Kidney epithelial cell (primary cell): ENCODE measurements at places on chromosomes 16 and 17. TPM values are rescaled to one million over a fixed set of nuclear protein-coding genes. Genes with fewer than 3 reads are reported as not detected.

The SHISA9 gene
- total RNA-seq: 32.8 and 36.4 TPM in 2 replicates

The CA7 gene
- total RNA-seq: not detected in 2 replicates

The HBA1 gene
- total RNA-seq: 0.41 TPM in 1 of 2 replicates, not detected in the other

The CHTF8 gene
- total RNA-seq: 136 and 145 TPM in 2 replicates

The NECAB2 gene
- total RNA-seq: not detected in 2 replicates

The SLC13A5 gene
- 0.08 TPM in 1 of 2 replicates, not detected in the other for total RNA-seq

The GAST gene
- not detected in 2 replicates for total RNA-seq

The RCVRN gene
- 0.21 TPM in 1 of 2 replicates, not detected in the other for total RNA-seq

The NGFR gene
- 0.04 TPM in 1 of 2 replicates, not detected in the other for total RNA-seq

The RAI1 gene
- total RNA-seq: 31.3 and 35.0 TPM in 2 replicates

The PRSS36 gene
- total RNA-seq: 0.55 and 1.5 TPM in 2 replicates

The AXIN2 gene
- total RNA-seq: 1.8 and 2.4 TPM in 2 replicates

The SEPHS2 gene
- total RNA-seq: 45.2 and 51.3 TPM in 2 replicates

The SLC2A4 gene
- total RNA-seq: 0.38 and 1.1 TPM in 2 replicates

The LPO gene
- 0.17 and 0.48 TPM in 2 replicates for total RNA-seq

The PIRT gene
- total RNA-seq: not detected in 2 replicates

The HOXB1 gene
- not detected in 2 replicates for total RNA-seq

The GNG13 gene
- total RNA-seq: not detected in 2 replicates

GRCh38 chr16:27118526-27118925, 51.8 kb downstream of the C16orf82 start:
- DNase-seq: no peak

DNA sequence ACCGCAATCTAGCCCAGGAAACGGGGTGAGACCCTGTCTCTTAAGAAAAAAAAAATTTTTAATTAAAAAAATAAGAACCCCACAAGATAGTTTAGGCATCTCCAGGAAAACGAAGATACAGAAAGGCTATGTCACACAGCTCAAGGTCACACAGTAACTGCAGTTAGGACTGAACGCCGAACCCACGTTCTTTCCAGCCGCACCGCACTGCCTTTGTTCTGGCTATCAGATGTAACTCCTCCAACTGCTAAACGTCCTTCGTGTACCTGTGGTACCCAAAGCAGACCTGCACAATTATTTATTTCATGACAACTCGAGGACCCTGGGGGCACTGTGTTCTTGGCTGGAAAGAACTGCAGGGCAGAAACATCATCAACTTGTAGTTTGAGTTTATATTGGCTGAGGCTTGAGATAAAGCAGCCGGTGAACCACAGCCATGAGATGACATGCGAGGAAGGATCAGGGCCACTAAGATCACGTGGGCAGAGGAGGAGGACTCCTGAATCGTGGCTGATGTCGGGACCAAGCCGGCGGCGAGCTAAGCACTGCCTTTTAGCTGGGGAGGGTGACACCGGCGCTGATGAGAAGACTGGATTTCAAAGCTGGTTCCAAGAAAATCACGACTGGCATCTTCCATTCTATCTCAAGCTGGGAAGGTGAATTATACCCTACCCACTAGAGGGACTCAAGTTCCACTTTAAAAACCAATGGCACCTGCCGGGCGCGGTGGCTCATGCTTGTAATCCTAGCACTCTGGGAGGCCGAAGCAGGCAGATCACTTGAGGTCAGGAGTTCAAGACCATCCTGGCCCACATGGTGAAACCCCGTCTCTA, 20.7 kb upstream of the MNT start:
- DNase-seq: no peak

DNA sequence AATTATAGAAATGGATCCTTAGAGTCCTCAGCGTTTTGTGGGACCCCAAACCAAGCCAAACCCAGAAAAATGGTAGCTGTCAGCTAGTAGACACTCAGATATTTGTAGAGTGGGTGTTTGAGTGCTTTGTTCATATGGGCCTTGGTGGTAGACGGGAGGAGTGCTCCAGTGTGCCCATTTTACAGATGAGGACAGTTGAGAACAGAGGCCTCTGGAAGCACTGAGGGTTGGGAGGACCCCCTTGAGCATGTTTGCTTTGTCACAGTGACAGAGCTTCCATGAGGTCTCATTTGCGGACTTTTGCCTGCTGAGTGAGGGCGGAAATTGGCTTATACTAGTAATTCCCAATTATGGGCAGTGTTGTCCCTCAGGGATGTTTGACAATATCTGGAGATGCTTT, 111.7 kb downstream of the ABCC6 start:
- no peak for DNase-seq

DNA sequence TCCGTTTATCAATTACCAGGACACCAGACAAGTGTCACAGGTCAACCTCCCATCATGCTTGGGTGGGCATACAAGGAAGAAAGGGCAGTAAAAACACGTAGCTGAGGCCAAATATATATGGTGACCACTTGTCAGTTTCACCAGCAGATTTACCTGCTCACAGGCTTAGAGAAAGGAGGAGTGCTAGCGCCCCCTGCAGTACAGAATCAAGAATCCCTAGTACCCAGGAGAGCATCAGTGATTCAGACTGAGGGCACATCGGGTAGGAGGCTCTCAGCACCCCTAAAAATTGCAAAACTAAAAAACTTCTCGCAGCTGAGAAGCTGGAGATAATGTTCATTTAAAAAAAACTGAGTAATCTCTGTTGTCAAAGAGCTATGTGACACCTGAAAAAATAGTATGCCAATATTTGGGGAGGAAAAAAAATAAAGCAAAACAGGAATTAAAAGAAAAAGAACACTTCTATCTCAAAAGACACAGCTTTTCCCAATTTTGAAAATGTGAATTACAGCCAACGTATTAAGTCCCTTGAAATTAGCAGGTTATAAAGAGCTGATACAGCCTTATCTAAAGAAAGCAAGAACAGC, 21.2 kb upstream of the MON1B start:
- DNase-seq: no peak

- DNase-seq: no peak
Measured at GRCh38 chr17:46853896-46854444, 2.6 kb downstream of the WNT9B start.

DNA sequence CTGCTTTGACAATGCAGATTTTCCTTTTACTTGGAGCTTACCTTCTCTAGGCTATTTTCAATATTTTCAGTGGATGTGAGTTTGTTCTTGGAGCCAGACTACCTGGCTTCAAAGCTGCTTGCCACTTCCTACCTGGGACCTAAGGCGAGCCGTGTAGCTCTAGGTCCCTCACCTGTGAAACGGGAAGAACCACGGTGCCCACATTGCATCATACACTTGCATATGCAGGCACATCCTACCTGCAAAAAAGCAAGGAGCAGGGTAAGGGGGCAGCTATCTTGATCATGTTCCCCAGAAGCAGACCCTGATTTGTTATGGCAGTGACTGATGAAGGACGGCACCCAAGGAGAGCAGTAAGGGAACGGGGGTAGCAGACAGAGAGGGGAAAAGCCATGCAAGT, 27.0 kb upstream of the MPRIP start:
- DNase-seq: no peak

- no peak for DNase-seq
Measured at GRCh38 chr16:6837722-6838121, 494.9 kb upstream of the RBFOX1 start.

DNA sequence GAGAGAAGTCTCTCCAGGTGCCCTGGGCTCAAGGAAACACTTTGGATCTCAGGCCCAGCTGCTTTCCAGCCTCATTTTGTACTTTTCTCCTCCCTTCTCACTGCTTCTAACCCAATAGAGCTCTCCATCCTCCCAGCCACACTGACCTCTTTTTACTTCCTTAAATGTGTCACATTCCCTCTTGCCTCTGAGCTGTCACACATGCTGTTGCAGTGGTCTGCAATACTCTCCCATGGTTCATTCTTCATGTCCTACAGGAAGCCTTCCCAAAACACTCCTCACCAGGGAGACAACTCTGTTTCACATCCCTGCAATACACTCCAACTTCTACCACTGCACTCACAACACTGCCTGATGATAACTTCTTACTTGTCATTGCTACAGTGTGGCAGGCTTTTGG, 242.1 kb upstream of the DYNLRB2 start:
- no peak for DNase-seq

GRCh38 chr17:48571024-48571818, 6.9 kb downstream of the HOXB4 start:
- no peak for DNase-seq

DNA sequence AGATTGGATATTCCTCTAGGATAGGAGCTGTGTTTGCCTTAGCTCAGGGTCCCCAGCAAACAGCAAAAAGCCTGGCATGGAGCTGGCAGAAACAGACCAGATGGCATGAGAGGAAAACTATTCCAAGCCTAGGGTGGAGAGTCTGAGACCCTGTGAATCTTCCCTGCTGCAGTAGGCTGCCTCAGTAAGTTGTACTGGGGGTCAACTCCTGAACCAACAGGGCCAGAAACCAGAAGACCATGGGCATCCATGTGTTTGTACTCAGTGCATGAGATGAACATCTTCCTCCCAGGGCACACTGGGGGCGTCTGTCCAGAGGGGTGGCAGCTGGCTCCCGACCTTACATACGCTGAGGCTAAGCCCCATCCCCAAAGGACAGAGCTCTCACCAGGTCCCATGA, 214.4 kb downstream of the C16orf78 start:
- no peak for DNase-seq

- DNase-seq: no peak
Measured at GRCh38 chr17:31513731-31514427, 122.4 kb downstream of the RAB11FIP4 start.

DNA sequence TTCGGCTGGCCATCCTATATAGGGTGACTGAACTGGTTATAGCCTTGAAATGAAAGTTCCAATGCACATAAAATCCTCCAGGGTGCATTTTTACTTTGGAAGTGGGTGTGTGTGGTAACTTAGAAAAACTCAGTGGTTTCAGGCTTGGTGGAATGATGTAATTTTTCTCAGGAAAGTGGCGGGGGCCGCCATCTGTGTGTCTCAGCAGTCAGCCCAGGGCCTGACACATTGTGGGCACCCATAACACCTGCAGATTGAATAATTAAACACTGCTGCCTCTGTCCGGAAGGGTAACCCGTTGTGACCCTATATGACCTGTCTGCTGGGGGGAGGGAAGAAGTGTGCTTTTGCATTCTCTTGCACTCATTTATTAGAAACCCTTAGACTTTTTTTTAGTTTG, 2.2 kb upstream of the PDP2 start:
- no peak for DNase-seq

GRCh38 chr16:59573528-59574271, 839.6 kb upstream of the GOT2 start:
- no peak for DNase-seq

GRCh38 chr16:31253642-31254045, 6.1 kb upstream of the ITGAM start:
- DNase-seq: no peak

GRCh38 chr16:87100306-87101058, 216.7 kb downstream of the C16orf95 start:
- no peak for DNase-seq

DNA sequence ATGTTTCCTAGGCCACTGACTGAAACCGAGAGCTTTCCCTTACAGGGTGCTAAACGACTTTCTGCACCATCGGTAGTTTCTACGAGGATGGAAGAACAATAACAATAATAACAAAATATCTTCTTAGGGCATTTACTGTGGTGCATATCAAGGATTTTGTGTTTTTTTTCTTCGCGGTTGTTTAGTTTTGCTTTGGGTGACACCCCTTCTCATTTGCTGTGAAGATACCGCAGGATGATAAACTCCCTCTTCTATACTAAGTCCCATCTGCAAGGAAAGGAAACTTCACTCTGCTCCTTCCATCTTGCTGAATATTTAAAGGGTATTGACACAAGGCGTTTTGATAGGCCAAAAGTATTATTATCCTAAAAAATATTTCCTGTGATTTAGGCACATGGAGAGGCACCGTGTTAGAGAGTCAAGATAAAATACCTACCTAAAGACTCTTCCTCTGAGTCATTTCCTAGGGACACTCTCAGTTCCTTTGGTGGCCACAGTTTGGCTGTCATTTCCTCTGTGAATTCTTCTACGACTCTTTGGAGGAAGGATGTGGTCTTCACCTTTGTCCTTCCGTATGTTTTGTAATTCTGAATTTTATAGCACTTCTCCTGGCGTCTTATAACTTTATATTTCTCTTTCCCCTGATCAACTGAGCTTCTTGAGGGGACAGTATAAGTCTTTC, 318.8 kb downstream of the CDH13 start:
- no peak for DNase-seq

DNA sequence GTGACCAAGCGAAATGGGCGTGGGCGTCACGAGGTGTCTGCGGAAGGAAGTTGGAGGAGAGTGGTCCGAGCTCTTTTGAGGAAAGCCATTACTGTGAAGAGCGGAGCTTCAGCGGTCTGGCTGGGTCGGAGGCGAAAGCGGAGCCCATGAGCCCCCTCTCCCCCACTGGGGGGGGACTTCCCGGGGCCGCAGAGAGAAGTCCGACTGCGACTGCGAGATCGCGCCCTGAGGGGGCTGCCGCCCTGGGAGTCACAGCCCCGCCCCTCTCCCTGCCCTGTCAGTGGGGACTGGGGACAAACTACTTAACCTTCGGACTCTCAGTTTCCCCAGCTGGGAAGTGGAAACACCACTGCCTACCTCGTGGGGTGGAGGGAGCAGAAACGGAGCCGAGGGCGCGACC, 20.0 kb upstream of the ARL4D start:
- no peak for DNase-seq

GRCh38 chr17:48100591-48101011, 677 bp downstream of the CBX1 start:
- no peak for DNase-seq

- DNase-seq: no peak
Measured at GRCh38 chr17:39996800-39997199, 16.2 kb downstream of the PSMD3 start.

DNA sequence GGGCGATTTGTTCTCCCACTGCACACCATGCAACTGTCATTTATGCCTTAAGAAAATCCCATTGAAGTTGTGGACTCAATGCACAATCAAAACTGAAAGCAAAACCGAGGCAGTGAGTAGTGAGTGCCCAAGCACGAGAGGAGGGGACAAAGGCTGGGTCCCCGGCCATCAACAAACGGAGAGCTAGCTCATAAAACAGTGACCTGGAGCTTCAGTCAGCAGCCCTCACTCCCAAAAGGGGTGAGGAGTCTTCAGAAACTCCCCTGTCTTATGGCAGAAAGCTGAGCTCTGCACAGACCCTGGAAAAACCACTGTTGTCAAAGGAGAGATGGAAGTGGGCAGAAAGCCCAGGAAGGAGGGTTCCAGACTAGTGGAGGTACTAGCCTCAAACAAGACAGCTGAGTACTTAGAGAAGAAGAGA, 96.9 kb downstream of the ADCY9 start:
- DNase-seq: no peak

DNA sequence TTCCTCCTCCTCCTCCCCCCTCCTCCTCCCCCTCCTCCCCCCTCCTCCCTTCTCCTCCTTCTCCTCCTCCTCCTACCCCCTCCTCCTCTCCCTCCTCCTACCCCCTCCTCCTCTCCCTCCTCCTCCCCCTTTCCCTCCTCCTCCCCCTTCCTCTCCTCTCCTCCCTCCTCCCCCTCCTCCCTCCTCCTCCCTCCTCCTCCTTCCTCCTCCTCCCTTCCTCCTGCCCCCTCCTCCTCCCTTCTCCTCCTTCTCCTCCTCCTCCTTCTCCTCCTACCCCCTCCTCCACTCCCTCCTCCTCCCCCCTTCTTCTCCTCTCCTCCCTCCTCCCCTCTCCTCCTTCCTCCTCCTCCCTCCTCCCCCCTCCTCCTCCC, 6.6 kb upstream of the PDP2 start:
- DNase-seq: no peak

GRCh38 chr17:79117905-79118487, 43.4 kb downstream of the ENGASE start:
- no peak for DNase-seq

GRCh38 chr16:51641191-51641765, 490.2 kb upstream of the SALL1 start:
- no peak for DNase-seq

- DNase-seq: no peak
Measured at GRCh38 chr17:82128287-82128686, 30.3 kb upstream of the FASN start.
